ENCODE measurements at places on chromosomes 1 and 21. TPM values are rescaled to one million over a fixed set of nuclear protein-coding genes. Genes with fewer than 3 reads are reported as not detected.

GRCh38 chr21:46368533-46369285 is 44.8 kb downstream of the PCNT start:
- H3K4me3 ChIP-seq: no peak overlapping the region
- no peaks in the 10 kb centered on the region for H3K27me3 ChIP-seq
- DNase-seq: no peak
- no peaks in the 10 kb centered on the region for H3K4me1 ChIP-seq

DNA sequence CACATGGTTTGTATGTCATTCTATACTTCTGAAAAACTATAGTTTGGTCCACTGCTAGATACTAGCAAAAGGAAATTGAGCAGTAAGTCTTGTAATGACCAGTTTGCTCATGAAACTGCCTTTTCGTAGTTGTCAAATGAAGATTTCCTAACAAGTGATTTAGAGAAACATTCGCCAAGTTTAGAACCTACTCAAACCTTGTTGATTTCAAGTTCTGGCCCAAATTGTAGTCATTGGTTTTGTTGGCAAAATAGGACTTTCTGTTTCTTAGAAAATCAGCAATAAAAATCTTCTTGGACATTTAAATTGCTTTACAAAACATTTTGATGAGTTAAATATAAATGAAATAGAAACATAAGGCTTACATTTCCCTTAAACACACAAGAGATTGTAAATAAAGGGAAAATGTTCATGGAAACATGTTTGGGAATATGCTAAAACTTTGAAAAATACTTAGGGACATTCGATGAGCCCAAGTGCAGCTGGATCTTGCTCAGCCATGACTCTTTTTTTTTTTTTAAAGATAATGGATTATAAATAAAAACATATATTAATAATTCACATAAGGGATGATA is 178.5 kb upstream of the LYPLAL1 start:
- no peaks in the 10 kb centered on the region for H3K36me3 ChIP-seq
- no peaks in the 10 kb centered on the region for H3K27me3 ChIP-seq
- H3K4me1 ChIP-seq: no peaks in the 10 kb centered on the region
- H3K27ac ChIP-seq: no peak overlapping the region
- DNase-seq: no peak
- no peak overlapping the region for H3K4me3 ChIP-seq

PRKCZ gene
- total RNA-seq: 1.0 TPM

GRCh38 chr1:245404527-245404926 is 249.7 kb downstream of the KIF26B start:
- DNase-seq: no peak
- H3K27me3 ChIP-seq: no peaks in the 10 kb centered on the region
- peaks cover 5% of the 10 kb centered on the region for H3K4me1 ChIP-seq
- no peaks in the 10 kb centered on the region for H3K36me3 ChIP-seq
- H3K27ac ChIP-seq: no peak overlapping the region

- peak overlapping the region; percentile 96 for H3K27ac ChIP-seq
- H3K27me3 ChIP-seq: no peaks in the 10 kb centered on the region
- peak overlapping the region; percentile 77 for H3K4me3 ChIP-seq
Measured at GRCh38 chr1:203308328-203308922, 3.1 kb downstream of the BTG2 start.

DNA sequence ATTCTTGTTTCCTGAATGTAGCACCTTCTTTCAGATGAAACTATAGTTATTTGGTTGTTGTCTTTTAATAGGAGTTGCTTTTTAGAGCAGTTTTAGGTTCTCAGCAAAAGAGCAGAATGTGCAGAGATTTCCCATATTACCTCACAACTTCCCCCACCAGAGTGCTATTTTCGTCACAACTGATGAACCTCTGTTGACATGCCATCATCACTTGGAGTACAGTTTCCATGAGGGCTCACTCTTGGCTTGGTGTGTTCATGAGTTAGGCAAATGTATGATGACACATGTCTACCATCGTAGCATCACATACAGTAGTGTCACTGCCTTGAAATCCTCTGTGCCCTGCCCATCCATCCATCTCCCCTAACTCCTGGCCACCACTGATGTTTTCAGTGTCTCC is 3.7 kb downstream of the IBA57 start:
- H3K4me3 ChIP-seq: no peak overlapping the region
- no peak for DNase-seq
- no peaks in the 10 kb centered on the region for H3K27me3 ChIP-seq
- peaks cover 3% of the 10 kb centered on the region for H3K4me1 ChIP-seq
- H3K36me3 ChIP-seq: no peaks in the 10 kb centered on the region
- no peak overlapping the region for H3K27ac ChIP-seq

- H3K27ac ChIP-seq: no peak overlapping the region
- H3K4me3 ChIP-seq: no peak overlapping the region
- H3K36me3 ChIP-seq: no peaks in the 10 kb centered on the region
- DNase-seq: no peak
Measured at GRCh38 chr1:194339471-194339870, 1153.1 kb upstream of the B3GALT2 start.

DNA sequence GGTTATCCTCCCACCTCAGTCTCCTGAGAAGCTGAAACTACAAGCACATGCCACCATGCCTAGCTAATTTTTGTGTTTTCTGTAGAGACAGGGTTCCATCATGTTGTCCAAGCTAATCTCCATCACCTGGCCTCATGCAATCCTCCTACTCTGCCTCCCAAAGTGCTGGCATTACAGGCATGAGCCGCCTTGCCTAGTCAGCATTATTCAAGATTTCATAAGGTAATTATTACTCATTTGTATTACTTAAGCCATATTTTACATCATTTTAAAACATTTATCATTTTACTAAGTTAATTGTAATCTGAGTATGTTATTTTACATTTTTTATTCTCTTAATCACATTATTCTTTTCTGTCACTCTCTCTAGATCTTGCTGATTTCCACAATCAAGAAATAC is 1575.6 kb downstream of the NCAM2 start:
- no peaks in the 10 kb centered on the region for H3K4me1 ChIP-seq
- no peaks in the 10 kb centered on the region for H3K36me3 ChIP-seq
- no peak for DNase-seq
- no peak overlapping the region for H3K4me3 ChIP-seq

KCNQ4 gene
- 2.7 TPM for total RNA-seq

DNA sequence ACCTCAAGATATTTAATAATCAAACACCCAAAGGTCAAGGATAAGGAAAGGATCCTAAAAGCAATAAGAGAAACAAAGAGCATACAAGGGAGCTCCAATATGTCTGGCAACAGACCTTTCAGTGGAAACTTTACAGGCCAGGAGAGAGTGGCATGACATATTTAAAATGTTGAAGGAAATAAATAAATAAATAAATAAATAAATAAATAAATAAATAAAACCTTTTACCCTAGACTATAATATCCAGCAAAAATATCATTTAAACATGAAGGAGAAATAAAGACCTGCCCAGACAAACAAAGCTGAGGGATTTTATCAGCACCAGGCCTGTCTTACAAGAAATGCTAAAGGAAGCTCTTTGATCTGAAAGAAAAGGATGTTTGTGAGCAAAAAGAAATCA is 367.8 kb upstream of the PBX1 start:
- no peak for DNase-seq
- no peak overlapping the region for H3K27ac ChIP-seq
- H3K4me1 ChIP-seq: no peaks in the 10 kb centered on the region

SEMA4A gene
- not detected for total RNA-seq

DNA sequence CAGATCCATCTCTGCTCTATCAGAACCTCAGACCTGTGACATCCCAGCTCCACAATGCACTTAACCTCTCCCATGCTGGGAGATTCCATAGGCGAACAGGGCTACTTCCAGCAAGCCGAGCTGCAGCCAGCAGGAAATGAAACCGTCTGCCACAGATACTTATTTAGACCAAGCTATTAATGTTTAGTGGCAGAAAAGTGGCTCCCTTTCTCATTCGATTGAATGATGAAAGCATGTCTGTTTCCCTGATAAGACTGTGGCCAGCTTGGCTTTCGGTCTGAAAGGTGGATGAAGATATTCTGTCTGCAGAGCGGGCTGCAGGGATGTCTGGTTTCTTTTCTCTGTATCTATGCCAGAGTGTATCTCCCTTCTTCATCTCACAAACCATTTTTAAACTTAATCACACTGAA is 146.4 kb downstream of the GREM2 start:
- no peak overlapping the region for H3K4me3 ChIP-seq
- no peak overlapping the region for H3K27ac ChIP-seq
- no peaks in the 10 kb centered on the region for H3K36me3 ChIP-seq
- no peaks in the 10 kb centered on the region for H3K4me1 ChIP-seq

DENND2C gene
- total RNA-seq: 7.9 TPM

Measured in uterus (tissue), 4 donors.